Neuronal stem cell (in vitro differentiated cells): ENCODE measurements at places on chromosomes 16 and 17.

GRCh38 chr17:82864713-82865248, 25.0 kb upstream of the ZNF750 start:
- H3K27me3 ChIP-seq, result no peaks in the 10 kb centered on the region
- no peak overlapping the region for H3K4me3 ChIP-seq
- peaks cover 37% of the 10 kb centered on the region for H3K4me1 ChIP-seq
- H3K36me3 ChIP-seq, result no peaks in the 10 kb centered on the region

DNA sequence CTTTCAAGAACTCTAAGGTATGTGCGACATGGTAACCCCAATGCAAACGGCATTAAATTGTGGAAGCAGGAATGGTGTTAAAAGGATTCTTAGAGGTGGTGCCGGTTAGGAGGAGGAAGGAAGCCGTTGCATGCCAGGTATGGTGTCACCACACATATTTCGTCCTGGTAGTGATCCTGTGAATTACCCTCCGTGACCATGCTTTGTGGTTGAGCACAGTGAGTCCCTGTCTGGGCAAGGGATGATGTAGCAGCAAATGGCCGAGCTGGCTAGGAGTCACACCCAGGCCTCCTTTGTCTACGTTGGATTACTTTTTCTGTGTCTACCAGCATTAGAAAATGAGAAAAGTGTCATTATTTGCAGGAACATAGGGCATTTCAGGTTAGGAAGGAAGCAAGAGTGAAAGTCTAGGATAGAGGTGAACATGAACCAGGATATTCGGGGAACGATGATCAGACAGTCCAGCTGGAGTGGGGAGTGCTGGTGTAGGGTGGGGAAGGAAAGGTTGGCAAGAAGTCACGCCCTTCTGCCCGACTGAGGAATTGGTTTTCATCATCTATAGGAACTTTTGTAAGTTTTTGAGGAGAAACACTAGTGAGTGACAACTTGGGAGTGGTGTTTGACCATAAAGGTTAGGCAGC, 123.5 kb downstream of the PRKCA start:
- no peaks in the 10 kb centered on the region for H3K36me3 ChIP-seq
- no peak overlapping the region for H3K4me3 ChIP-seq
- no peak overlapping the region for H3K27ac ChIP-seq
- peaks cover 12% of the 10 kb centered on the region for H3K4me1 ChIP-seq

DNA sequence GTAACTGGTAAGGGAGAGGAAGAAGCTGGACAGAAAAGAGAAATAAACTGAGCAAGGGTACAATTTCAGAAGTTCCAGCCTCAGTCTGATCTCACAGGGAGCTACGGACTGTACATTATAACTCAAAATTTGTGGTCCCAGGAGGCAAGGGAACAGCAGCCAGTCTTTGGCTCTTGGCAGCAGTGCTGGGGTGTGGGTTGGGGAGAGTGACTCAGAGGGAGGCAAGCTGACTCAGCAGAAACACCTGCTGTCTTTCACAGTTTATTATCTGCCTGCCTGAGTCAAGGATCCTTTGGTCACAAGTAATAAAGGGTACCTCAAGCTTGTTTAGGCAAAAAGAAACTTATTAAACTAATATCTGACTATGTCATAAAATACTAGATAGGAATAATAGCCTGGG, 73.5 kb upstream of the KIF2B start:
- DNase-seq, result no peak
- no peaks in the 10 kb centered on the region for H3K27me3 ChIP-seq
- H3K27ac ChIP-seq, result no peak overlapping the region

DNA sequence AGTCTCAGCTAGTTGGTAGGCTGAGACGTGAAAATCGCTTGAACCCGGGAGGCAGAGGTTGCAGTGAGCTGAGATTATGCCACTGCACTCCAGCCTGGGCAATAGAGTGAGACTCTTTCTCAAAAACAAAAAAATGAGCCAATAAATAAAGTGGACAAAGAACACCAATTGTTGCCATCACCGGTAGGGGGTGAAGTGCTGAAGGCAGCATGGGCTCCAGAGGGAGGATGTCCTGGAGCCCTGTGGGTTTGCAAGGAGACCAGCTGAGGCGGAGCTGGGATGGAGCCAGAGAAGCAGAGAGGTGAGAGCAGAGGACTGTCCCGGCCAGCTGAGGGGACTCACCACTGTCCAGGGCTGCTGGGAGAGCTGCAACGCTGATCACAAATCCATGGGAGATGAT, 13.8 kb downstream of the CHST6 start:
- no peaks in the 10 kb centered on the region for H3K4me1 ChIP-seq
- no peaks in the 10 kb centered on the region for H3K36me3 ChIP-seq
- no peak overlapping the region for H3K27ac ChIP-seq
- H3K27me3 ChIP-seq, result no peaks in the 10 kb centered on the region

- peaks cover 19% of the 10 kb centered on the region for H3K27me3 ChIP-seq
- peaks cover 38% of the 10 kb centered on the region for H3K4me1 ChIP-seq
- H3K36me3 ChIP-seq, result no peaks in the 10 kb centered on the region
Observed at GRCh38 chr16:4317532-4318450, 1.9 kb downstream of the GLIS2 start.

GRCh38 chr17:43856141-43856540, 9.2 kb downstream of the CD300LG start:
- H3K4me1 ChIP-seq, result peaks cover 4% of the 10 kb centered on the region
- no peak overlapping the region for H3K4me3 ChIP-seq
- H3K36me3 ChIP-seq, result no peaks in the 10 kb centered on the region
- H3K27me3 ChIP-seq, result no peaks in the 10 kb centered on the region

DNA sequence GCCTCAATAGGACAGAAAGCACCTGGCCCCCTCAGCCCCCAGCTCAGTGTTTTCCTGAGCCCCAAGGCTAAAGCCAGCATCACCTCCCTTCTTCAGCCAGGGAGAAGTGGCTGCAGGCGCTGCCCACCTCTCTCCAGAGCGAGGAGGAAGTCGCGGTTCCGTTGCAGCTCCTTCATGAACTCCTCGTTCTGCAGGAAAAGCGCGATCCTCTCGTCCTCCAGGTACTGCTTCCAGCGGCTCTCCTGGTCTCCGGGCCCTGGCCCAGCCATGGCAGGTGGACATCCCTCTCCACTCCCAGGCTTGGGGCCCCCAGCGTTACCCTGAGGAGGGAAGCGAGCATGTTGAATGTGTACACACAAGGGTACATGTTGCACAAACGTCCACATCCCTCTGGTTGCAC, 22.7 kb upstream of the MRPS23 start:
- H3K27me3 ChIP-seq, result peaks cover 2% of the 10 kb centered on the region
- peaks cover 49% of the 10 kb centered on the region for H3K4me1 ChIP-seq
- no peak for DNase-seq
- no peak overlapping the region for H3K4me3 ChIP-seq

DNA sequence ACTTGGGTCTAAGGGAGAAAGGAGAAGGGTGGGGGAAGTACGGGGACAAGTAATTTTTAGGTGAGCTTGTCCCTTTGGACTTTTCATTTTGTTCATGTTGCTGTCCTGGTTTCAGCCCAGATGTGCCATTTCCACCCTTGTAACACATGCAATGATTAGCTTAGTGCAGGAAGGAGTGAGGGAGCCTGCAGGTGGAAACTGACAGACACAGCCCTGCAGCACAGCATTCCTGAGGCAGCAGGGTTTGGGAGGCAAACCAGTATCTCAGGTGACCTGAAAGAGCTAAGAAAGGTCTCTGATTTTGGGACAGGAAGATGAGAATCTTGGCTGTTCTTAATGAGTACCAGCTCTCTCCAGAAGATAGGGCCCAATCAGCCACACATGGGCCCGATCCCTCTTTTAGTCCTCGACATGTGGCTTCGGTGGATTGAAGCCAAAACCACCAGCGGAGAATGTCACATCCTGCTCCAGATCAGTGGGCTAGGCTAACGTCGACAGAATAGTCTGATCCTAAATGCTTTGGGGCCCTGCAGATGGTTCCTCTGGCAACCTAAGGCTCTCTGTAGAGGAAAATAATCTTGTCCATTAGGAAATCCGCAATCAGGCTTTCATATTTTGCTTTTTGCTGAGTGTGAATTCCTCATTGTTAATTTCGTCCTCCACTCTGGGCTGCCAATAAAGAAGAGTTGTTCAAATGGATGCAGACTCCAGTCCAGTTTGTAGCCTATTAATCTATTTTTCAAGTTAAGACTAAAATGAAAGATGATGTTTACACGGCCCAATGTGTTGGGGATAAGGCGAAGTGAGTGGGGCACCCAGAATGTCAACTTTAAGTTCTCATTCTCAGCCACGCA, 3.8 kb upstream of the RNF157 start:
- H3K27ac ChIP-seq, result no peak overlapping the region
- no peak for DNase-seq
- no peak overlapping the region for H3K4me3 ChIP-seq
- peaks cover 11% of the 10 kb centered on the region for H3K27me3 ChIP-seq
- H3K36me3 ChIP-seq, result no peaks in the 10 kb centered on the region
- H3K4me1 ChIP-seq, result peaks cover 14% of the 10 kb centered on the region

GRCh38 chr17:70390049-70390448, 220.7 kb downstream of the KCNJ2 start:
- DNase-seq, result no peak
- no peak overlapping the region for H3K27ac ChIP-seq
- H3K4me3 ChIP-seq, result no peak overlapping the region
- no peaks in the 10 kb centered on the region for H3K36me3 ChIP-seq
- H3K4me1 ChIP-seq, result no peaks in the 10 kb centered on the region
- no peaks in the 10 kb centered on the region for H3K27me3 ChIP-seq

DNA sequence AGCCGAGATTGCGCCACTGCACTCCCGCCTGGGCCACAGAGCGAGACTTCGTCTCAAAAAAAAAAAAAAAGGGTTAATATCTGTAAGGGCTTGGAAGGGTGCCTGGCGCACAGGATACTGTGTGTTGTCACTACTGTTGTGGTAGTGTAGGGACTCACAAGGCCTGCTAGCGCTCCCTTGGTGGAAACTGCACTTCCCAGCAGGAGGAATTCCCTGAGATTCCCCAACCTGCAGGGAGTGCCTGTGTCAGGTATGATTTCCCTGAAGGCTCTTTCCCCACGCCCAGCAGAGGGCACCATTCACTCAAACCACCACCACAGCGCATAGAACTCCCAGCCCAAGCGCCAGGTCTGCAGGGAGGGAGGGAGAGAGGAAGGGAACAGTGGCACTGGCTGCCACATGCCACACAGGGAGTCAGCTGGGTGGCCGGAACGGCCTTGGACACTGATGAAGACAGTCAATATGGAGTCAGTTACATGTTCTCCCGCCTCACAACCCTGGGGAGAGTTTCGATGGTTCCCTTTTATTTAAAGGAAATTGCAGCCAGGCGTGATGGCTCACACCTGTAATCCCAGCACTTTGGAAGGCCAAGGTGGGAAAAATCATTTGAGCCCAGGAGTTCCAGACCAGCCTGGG, 32.7 kb upstream of the CDH1 start:
- no peaks in the 10 kb centered on the region for H3K36me3 ChIP-seq
- no peak overlapping the region for H3K27ac ChIP-seq
- peak; percentile 62 for DNase-seq
- no peak overlapping the region for H3K4me3 ChIP-seq
- H3K4me1 ChIP-seq, result no peaks in the 10 kb centered on the region

- H3K27me3 ChIP-seq, result peaks cover 9% of the 10 kb centered on the region
- no peak for DNase-seq
- H3K4me1 ChIP-seq, result no peaks in the 10 kb centered on the region
- no peak overlapping the region for H3K27ac ChIP-seq
Observed at GRCh38 chr16:51051671-51052070, 99.4 kb downstream of the SALL1 start.

DNA sequence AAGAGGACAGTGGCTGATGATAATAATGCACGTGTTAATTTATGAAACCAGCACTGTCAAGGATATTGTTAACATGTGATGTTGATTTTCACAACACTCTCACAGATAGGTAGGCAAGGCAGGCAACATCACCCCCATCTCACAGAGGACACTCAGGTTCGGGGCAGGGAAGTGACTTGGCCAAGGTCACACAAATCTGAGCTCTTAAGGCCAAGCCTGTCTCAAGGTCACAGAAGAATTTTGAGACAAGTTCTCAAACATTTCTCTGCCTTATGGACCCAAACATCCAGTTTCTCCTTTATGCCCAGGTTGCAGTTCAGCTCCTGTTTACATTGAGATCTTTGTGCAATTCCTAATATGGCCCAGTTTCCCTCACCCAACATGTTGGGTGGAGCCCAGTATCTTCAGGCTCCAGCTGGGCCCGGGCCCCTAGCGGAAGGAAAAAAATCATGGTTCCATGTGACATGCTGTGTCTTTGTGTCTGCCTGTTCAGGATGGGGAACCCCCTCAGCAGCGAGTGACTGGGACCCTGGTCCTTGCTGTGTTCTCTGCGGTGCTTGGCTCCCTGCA, 1.3 kb downstream of the SLC2A4 start:
- H3K4me1 ChIP-seq, result peaks cover 16% of the 10 kb centered on the region
- H3K4me3 ChIP-seq, result no peak overlapping the region
- H3K27me3 ChIP-seq, result peaks cover 18% of the 10 kb centered on the region
- DNase-seq, result no peak

GRCh38 chr17:7183433-7184090, 4.4 kb upstream of the ASGR1 start:
- no peak for DNase-seq
- H3K27ac ChIP-seq, result no peak overlapping the region
- H3K27me3 ChIP-seq, result no peaks in the 10 kb centered on the region
- no peaks in the 10 kb centered on the region for H3K4me1 ChIP-seq

DNA sequence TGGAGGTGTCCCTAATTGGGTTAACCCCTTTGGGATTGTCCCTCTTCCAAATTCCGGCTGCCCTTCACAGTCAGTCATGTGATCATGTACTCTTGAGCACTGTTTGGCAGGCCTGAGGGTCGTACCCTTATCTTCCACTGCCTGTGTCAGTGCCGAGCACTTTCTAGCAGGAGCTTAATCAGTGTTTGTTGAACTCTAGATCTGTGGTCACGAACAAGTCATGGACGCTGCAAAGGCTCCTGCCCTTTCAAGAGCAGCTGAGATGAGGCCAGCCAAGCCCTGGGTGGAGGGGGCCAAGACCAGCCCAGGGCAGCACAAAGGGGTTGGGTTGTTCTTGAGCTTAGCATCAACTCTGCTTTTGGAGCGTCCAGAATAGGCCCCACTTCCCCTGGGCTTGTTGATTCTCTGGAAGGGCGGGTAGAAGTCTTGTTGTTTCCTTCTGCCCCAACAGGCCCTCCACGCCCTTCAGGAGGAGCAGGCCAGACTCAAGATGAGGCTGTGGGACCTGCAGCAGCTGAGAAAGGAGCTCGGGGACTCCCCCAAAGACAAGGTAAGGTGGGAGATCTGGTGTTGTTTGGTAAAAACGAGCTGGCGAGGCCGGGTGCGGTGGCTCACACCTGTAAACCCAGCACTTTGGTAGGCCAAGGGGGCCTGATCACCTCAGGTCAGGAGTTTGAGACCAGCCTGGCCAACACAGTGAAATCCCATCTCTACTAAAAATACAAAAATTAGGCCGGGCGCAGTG, 5.3 kb downstream of the IFI35 start:
- H3K4me1 ChIP-seq, result peaks cover 20% of the 10 kb centered on the region
- no peak for DNase-seq
- H3K36me3 ChIP-seq, result peaks cover 12% of the 10 kb centered on the region
- H3K27me3 ChIP-seq, result no peaks in the 10 kb centered on the region
- no peak overlapping the region for H3K4me3 ChIP-seq

DNA sequence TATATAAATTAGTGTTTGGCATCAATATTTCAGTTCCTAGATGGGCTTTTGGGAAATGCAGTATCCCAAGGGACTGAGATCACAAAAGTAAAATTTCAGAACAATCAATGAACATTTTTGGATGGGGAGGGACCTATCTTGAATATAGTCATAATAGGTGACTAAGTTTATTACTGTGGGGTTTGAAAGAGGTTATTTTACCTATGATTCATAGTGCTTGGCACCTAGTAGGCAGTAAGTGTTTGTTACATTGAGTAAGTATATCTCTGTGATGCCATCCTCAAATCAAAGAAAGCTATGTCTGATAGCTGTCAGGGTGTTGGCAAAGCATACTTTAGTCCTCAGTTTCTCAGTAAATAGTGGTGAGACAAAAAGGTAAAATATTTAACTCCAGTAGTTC, 36.9 kb downstream of the ZNF207 start:
- H3K4me3 ChIP-seq, result no peak overlapping the region
- no peak for DNase-seq
- H3K27ac ChIP-seq, result no peak overlapping the region
- H3K4me1 ChIP-seq, result no peaks in the 10 kb centered on the region
- H3K27me3 ChIP-seq, result no peaks in the 10 kb centered on the region
